Uterus (tissue), 4 donors: ENCODE measurements at places on chromosomes 5 and 9. TPM values are rescaled to one million over a fixed set of nuclear protein-coding genes. Genes with fewer than 3 reads are reported as not detected.

DNA sequence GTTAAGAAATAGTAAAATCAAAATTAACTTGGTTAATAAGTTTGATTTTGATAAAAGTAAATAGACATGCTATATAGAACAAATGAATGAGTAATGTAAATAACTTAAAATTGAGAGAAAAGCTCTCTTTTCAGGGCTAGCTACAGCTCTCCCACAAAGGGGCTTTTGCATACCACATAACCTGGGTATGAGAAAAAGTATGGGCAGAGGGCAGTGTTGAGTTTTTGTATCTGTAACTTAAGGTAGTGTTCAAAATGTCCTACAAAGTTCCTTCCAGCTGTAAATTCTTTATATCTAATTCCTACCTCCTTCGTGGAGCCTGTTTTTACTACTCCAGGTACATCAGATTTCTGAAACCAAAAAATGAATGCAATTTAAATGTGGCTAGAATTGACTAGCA is 18.9 kb upstream of the TTC33 start:
- DNase-seq: no peak

- no peak for DNase-seq
These were observed 100.4 kb downstream of the TRIM36 start for GRCh38 chr5:115069087-115069968.

Gene DEPDC1B
- not detected for total RNA-seq

DNA sequence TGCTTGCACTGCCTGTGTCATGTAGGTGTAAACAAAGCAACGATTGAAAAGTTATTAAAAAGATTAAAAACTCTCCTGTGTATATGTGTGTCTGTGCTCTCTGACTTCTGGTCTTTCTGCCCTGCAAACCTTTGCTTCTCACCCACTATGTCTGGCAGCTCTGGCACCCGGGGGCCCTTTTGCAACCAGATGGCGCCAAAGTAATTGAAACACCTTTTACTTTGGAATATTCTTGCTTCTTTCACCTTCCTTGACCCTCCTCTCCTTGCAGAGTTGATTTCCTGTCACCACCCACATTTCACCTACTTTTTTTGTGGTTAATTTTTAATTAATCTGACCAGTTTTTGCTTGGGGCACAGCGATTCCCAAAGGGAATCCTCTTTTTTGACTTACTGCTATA is 275.5 kb downstream of the ARHGEF28 start:
- no peak for DNase-seq

DNA sequence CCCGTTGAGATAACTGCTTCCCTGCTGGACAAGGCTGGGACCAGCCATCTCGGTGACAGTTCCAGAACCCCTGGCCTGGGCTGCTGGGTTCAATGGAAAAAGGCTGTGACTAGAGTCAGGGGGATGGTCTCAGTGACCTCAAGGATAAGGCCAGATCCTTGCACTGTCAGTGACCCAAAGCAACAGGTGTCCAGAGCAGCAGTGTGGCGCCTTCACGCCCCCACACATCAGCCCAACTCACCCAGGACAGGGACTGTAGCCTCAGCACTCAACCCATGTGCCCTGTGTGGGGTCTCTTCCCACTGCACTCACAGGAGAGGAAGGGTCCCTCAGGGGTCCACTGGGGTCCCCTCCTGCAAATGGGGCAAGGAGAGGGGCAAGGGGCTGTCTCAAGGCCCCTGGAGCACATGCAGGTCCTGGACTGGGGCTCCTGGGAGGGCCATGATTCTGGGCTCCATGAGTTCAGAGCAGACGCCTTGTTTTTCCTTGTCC is 698 bp upstream of the LCN2 start:
- DNase-seq: no peak

Gene ZNF883
- total RNA-seq: 13.3 TPM

Gene FAM169A
- total RNA-seq: 0.51 TPM

DNA sequence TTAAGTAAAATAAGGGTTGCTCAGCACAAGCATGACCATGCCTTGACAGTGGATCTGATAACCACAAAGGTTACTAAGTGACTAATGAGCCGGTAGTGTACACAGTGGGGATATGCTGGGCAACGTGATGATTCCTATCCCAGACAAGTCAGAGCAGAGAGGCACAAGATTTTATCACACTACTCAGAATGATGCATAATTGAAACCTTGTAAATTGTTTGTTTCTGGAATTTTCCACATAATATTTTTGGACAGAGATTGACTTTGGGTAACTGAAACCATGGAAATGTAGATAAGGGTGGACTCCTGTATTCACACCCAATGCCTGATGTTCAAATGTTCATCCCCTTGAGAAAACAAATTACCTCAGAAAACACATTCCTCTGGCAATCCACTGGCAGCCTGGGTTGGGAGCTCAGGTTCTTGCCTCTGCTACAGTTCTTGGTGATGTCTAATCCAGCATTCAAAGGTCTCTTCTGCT is 16.2 kb upstream of the ERAP1 start:
- no peak for DNase-seq

DNA sequence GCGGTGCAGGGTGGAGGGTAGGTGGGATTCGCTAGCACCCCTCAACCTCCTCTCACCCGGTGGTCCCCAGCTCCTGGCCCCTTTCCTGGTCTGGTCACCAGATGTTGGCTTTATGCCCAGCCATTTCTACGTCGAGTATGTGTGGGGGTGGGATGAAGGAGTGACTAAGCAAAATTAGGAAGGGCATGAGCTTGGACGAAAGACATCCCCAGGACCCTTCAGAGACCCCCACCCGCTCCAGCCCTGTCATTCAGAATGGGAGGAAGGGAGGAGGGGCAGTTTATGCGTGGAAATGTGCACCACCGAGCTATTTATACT is 742 bp downstream of the BHMT2 start:
- peak; percentile 21 for DNase-seq

GRCh38 chr5:5969942-5970483 is 408.3 kb downstream of the MED10 start:
- DNase-seq: no peak

GRCh38 chr9:131238402-131239021 is 37.8 kb downstream of the FAM78A start:
- no peak for DNase-seq

GRCh38 chr5:158756871-158757270 is 342.8 kb downstream of the EBF1 start:
- DNase-seq: no peak

DNA sequence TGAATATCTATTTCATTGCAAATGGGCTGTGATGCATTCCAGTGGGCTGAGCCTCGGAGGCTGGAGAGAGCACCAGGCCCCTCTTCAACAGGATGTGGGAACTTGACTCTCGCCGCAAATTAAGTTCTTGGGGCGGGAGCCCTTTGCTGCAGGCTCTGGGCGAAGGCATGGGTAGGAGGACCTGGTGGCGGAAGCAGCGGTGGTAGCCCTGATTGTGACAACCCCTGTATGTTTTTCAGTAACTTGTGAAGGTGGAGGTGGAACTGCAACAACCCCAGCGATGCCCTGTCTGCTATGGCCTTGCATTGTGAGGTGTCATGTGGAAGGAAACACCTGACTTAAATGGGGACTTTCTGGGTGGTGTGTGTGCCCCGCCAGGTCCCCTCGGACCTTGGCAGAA is 9.4 kb downstream of the FYB1 start:
- no peak for DNase-seq

Gene ZBTB34
- total RNA-seq: 1.8 TPM

Gene IARS1
- 234 TPM for total RNA-seq

Gene NR6A1
- total RNA-seq: under 0.01 TPM

DNA sequence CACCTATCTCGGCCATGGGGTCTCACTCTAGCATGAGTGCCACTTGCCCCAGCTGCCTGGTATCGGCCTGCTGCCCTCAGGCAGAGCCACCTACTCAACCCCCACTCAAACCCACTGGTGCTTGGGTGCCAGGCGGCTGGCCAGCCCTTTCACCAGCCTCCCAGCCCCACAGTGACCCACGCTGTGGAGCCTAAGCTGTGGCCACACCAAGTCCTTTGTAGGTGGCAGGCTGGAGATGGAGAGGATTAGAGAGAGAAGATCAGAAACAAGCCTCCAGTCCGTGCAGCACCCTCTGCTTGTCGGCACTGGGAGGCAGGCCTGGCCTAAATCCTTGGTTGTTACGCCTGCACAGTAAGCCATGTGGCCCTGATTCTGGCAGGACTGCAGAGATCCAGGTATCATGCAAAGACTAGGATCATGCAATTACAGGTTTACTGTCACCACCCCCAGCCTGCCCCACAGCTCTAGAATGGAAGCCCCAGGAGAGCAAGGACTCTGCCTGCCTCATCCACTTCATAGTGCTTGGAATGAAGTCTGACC is 171.7 kb downstream of the COL23A1 start:
- no peak for DNase-seq

DNA sequence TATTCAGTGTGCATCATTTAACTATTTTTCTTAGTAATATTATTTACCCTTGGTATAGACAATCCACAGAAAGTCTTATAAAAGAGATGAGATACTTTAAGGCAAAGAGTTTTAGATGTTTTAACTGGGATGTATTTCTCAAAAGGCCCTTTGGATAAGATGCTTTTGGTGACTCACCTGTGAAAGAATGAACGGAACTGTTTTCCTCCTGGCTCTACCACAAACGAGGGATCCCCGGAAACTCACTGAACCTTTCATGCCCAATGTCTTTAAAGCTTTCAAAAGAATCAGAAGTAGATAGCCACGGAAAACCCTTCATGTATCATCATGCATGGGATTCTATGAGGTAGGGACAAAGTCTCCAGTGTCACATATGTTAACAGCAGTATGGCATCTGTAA is 1.6 kb downstream of the ZNF782 start:
- no peak for DNase-seq

Gene TRPM3
- total RNA-seq: 0.51 TPM

Gene CARTPT
- total RNA-seq: not detected

DNA sequence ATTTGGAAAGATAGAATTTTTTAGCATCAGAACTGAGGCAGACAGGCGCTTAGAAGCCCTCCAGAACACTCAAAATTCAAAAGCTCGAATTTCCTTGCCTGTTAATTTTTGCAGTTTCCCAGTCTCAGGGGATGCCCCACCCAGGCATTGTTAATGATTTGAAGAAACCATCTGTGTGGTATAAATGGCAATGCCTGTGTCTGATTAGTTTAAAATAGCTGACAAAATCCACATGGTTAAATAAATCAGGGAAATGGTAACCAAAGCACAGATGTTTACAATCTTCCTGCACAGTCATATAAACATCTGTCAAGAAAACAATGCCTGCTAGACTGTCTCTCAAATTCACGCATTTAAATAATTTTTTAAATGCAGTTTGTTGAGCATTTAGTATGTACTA is 185.2 kb upstream of the RGMB start:
- DNase-seq: no peak

DNA sequence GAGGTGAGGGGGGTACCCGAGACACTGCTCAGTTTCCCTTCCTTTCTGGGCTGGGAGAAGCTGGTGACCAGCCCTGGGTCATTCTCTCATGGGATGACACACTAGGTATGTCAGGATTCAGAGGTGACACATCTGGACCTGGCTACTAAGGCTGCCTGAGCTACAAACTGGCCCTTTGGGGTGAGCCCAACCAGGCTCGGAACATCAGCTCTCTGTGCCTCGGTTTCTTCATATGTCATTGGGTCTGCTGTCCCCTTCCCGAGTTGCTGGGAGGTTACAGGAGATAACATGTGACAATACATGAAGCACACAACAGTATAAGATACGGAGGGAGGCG is 11.8 kb downstream of the CARD19 start:
- DNase-seq: peak; percentile 9

Gene BAAT
- total RNA-seq: not detected

GRCh38 chr5:117209479-117209878 is 634.9 kb upstream of the SEMA6A start:
- no peak for DNase-seq

GRCh38 chr5:76422742-76423141 is 19.7 kb downstream of the IQGAP2 start:
- DNase-seq: no peak

Gene SLC2A6
- 11.5 TPM for total RNA-seq

DNA sequence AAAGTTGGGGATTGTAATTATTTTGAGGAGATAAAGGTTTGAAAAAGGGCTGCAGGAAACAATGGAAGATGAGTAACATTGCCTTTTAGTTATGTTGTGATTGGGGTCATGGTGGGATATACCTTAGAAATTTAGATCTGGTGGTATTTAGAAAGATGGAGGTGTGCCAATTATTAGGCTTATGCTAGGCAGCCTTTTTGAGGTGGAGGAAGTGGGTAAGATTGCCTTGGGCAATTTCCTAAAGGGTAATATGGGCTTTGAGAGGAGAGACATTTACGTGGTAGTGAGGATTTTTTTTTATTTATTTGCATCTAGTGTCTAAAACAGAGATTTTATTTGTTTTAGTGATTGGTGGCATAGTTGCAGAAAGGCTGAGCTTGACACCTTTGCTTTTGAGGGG is 10.5 kb downstream of the HSPA4 start:
- DNase-seq: no peak

GRCh38 chr5:80216753-80217596 is 38.9 kb downstream of the SERINC5 start:
- DNase-seq: no peak

Gene GPR150
- total RNA-seq: not detected

GRCh38 chr5:102794047-102794446 is 38.9 kb downstream of the PAM start:
- DNase-seq: no peak

Gene PCDHGC5
- under 0.01 TPM for total RNA-seq

Gene CTXN3
- not detected for total RNA-seq

DNA sequence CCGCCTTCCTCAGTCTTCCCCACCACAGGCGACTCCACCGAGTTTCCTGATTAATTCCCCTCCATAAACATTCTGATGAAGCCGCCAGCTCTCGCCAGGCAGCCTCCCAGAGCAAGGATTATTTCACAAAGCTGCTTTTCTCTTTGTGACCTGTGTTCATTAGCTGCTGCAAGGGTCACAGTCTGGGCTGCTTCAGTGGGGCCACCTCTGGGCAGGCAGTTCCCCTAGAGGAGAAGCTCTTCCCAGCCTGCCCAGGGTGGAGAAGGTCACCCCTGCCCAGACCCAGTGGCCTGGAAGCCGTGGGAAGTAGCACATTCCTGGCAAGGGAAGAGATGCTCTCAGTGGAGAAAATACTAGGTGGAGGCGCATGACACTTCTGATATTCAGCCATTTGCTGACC is 58.4 kb upstream of the RAPGEF1 start:
- no peak for DNase-seq

- DNase-seq: no peak
These were observed 1.5 kb downstream of the BTF3 start for GRCh38 chr5:73499756-73500155.

Gene MRPS30
- 52.0 TPM for total RNA-seq

- no peak for DNase-seq
These were observed 7.5 kb downstream of the GABRB2 start for GRCh38 chr5:161539016-161539415.

GRCh38 chr5:122972877-122973276 is 63.6 kb downstream of the PPIC start:
- DNase-seq: no peak

DNA sequence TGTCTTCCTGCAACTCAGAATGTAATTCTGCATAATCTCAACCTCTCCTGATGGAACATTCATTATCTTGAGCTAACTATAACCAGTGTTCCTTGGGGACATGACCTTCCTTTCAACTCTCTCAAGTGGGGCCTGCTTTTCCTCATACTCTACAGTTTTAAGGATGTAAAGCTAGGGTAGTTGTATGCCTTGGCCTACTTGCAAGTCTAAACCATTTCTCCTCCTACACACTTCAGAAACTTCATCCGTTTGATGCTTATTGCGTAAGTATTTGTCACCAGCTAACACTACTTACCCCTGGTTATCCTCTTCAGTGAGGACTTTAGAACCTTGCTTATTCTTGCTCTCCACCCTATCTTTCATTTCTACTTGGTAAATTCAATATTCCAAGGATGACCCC is 548.9 kb downstream of the HINT1 start:
- DNase-seq: no peak

Gene MUSK
- not detected for total RNA-seq

Gene ZFP62
- 43.6 TPM for total RNA-seq

Gene NPR3
- total RNA-seq: 23.1 TPM

- DNase-seq: no peak
These were observed 29.5 kb upstream of the CYFIP2 start for GRCh38 chr5:157236423-157236822.

Gene RAB24
- total RNA-seq: 21.6 TPM
